Muscle of leg (tissue), 16 donors: ENCODE measurements at places on chromosomes 2 and 18. TPM values are rescaled to one million over a fixed set of nuclear protein-coding genes. Genes with fewer than 3 reads are reported as not detected.

The ARHGAP15 gene
- total RNA-seq, result 11.5 TPM

- no peak for DNase-seq
Observed at GRCh38 chr2:40499437-40499836, 47.5 kb upstream of the SLC8A1 start.

- DNase-seq, result no peak
Observed at GRCh38 chr18:25662272-25662671, 310.3 kb upstream of the ZNF521 start.

DNA sequence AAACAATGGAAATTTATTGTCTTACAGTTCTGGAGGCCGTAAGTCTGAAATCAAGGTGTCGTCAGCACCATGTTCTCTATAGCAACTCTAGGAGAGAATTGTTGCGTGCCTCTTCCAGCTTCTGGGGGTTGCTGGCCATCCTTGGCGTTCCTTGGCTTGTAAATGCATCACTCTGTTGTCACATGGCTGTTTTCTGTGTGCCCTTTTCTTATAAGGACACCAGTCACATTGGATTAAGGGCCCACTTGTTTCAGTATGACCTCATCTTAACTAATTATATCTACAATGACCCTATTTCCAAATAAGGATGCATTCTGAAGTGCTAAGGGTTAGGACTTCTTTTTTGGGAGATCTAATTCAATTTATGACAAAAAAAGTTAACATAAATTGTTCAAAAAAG lies 1.4 kb upstream of the PLEK start:
- DNase-seq, result no peak

DNA sequence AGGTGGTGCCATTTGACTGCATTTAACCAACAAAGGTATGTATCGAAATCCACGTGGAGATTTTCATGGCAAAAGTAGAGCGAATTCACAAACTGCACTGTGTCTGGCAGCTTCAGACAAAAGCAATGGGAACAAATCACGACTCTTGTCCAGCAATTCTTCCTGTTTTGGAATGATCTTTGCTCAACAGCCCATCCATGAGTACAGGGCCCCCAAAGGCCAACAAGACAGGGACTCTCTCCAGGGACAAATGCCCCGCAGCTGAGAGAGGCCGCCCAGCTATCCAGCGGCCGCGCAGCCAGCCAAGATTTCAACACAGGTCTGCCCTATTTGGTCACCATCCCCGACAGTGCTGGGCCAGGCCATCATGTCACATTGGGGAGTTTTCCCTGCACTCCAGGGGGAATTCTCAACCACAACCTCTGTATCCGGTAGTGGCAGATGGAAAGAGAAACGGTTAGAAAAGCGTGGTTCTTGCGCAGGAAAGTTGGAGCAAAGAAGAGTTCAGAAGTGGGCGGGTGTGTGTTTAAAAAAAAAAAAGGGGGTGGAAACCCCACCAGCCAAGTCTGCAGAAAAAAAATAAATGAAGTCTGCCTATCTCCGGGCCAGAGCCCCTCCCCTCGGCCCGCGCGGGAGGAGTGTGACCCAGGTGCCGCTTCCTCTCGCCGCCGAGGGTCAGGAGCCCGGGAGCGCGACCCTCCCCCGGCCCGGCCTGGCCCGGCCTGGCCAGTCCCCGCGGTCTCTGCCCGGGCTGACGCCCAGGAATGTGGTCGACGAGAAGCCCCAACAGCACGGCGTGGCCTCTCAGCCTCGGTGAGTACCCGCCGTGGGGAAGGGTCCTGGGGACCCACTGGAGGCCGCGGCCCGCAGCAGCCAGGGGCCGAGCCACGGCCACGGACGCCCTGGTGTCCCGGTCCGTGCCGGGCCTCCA lies at the start of gene GYPC:
TSS of gene GYPC (plus strand) at position 659 of the 931 bp plus-strand sequence. CDS start at position 765, 106 bp downstream.
- DNase-seq, result peak; percentile 89

GRCh38 chr2:58378152-58378551 lies 137.0 kb upstream of the FANCL start:
- peak; percentile 52 for DNase-seq

- no peak for DNase-seq
Observed at GRCh38 chr2:26076001-26076587, 42.2 kb downstream of the RAB10 start.

- no peak for DNase-seq
Observed at GRCh38 chr2:165064743-165065142, 109.4 kb upstream of the SLC38A11 start.

DNA sequence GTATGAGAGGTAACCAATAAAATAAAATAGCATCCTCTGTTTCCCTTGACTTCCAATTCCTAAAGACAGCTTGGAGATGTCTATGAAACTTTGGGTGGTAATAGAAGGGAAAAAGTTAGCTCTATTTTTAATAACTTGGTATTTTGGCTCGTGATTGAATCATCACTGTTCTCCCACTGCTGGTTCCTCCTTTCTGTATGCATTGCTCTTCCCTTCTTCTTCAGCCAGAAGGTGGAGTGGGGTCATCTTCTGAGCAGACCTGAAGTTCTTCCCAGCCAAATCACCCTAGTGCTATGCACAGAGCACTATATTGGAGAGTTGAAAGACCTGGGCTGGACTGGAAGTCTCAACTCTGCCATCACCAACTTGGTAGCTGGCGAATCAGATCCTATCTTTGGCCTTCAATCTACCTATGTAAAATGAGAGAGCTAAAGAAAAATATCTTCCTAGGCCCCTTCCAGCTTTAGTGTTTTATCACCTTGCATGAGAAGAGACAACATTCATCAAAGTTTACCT lies 54.1 kb downstream of the CPO start:
- no peak for DNase-seq

GRCh38 chr2:234426616-234427015 lies 70.3 kb downstream of the ARL4C start:
- no peak for DNase-seq

GRCh38 chr2:5975401-5975800 lies 283.2 kb downstream of the SOX11 start:
- DNase-seq, result no peak

- no peak for DNase-seq
Observed at GRCh38 chr2:225512876-225513540, 113.5 kb downstream of the NYAP2 start.

DNA sequence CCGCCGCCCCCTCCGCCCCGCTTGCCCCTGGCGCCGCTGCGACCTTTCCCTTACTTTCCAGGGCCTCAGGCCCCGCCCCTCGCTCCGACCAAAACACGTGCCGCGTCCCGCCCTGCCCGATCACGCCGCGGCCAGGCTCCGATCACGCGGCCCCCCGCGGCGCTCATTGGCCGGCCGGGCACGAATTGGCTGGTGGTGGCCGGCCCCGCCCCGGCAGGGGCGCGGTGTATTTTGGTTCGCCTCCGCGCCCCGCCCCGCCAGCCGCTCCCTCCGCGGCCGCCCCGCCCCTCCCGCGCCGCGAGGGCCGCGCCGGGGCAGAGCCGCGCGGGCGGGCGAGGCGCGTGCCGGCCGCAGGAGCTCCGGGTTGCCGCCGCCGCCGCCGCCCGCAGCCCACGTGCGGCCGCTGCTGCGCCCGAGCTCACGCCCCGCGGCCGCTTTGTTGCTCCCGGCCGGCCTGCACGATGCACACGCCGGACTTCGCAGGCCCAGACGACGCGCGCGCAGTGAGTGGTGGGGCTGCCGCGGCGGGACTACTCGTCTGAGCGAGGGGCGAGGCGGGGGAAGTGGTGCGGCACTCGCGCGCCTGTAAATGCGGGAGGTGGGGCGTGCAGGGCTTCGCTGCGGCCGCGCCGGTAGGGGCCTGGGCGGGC lies at the start of gene KLF11:
TSS of gene KLF11 (plus strand) at position 295 of the 650 bp plus-strand sequence. CDS start at position 462, 167 bp downstream.
- DNase-seq, result peak; percentile 97

- no peak for DNase-seq
Observed at GRCh38 chr2:241759067-241759807, 17.4 kb upstream of the GAL3ST2 start.

DNA sequence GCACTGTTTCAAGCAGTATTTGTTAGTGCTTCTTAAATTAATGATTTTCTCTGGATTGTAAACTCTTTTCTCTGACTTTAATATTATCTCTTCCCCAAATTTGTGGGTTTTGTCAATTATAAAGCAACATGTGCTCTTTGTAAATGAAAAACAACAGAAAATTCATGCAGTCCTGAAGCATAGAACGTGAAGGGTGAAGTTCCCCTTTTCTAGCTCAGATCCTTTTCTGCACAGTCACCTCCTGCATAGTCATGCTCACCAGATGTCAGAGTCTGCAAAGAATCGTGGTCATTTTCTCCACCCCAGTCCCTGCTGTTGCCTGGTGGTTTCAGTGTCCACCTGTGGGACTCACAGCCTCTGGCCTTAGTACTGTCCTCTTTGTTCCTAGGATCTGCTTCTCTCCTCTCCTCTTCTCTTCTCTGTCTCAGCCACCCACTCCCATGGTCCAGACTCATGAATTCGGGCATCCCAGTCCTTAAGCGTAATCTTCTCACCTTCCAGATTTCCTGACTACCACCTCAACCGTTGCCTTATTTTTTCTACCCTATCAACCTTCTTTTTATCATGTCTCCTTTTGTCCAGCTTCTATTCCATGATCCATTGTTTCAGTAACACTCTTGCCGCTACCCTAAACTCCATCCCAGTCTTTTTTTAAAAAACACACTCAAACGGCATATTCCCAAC lies 229.1 kb downstream of the RTP5 start:
- peak; percentile 27 for DNase-seq

DNA sequence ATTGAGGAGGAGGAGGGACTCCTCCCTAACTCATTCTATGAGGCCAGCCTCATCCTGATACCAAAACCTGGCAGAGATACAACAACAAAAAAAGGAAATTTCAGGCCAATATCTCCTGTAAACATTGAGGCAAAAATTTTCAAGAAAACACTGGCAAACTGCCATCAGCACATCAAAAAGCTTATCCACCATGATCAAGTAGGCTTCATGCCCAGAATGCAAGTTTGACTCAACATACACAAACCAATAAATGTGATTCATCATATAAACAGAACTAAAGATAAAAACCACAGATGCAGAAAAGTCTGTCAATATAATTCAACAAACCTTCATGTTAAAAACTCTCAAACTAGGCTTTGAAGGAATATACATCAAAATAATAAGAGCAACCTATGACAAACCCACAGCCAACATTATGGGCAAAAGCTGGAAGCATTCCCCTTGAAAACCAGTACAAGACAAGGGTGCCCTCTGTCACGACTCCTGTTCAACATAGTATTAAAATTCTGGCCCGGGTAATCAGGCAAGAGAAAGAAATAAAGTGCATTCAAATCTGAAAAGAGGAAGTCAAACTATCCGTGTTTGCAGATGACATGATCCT lies 1014.3 kb downstream of the CBLN2 start:
- peak; percentile 1 for DNase-seq
